ENCODE measurements at places on chromosomes 5 and 9.

DNA sequence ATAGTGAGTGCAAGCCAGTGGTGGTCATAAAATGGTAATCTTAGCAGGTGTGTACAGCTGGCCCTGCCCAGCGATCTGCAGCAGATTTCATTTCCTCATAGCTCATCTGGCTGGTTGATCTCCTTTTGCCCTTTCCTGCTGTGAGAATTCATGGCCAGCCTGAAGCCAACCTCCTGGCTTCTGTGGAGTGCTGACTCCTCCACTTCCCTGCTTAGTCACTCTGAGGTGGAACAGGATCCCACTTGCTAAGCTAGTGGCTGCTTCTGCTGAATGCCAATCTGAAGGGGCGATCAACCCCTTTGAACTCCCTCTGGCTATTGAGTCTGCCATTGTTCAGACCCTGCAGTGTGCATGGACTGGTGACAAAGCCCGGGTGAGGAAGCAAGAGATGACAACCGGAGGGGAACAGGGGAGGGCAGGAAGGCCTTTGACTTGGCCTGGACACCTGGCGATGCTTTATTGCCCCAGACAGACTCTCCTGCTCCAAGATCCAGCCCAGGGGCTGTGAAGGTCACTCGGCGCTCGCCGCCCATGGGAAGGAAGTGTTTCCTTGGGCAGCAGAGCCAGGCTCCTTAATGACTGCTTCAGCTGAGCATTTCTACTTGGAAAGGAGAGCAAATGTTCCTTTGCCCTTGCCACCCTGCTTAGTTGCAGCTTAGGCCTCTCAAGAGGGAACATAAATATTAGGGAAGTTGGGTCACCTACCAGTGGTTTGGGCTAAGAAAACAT is 341.1 kb downstream of the ZSWIM6 start:
- DNase-seq = peak; percentile 78

- no peak for DNase-seq
Measured at GRCh38 chr5:9847631-9848030, 217.5 kb upstream of the TAS2R1 start.

GRCh38 chr5:133921069-133921468 is 47.4 kb downstream of the C5orf15 start:
- DNase-seq = no peak

GRCh38 chr5:52903142-52903541 is 86.0 kb upstream of the ITGA2 start:
- no peak for DNase-seq

- DNase-seq = peak; percentile 91
Measured at GRCh38 chr5:148776780-148777179, 49.6 kb upstream of the ADRB2 start.
